ENCODE measurements at places on chromosomes 5 and 9.

DNA sequence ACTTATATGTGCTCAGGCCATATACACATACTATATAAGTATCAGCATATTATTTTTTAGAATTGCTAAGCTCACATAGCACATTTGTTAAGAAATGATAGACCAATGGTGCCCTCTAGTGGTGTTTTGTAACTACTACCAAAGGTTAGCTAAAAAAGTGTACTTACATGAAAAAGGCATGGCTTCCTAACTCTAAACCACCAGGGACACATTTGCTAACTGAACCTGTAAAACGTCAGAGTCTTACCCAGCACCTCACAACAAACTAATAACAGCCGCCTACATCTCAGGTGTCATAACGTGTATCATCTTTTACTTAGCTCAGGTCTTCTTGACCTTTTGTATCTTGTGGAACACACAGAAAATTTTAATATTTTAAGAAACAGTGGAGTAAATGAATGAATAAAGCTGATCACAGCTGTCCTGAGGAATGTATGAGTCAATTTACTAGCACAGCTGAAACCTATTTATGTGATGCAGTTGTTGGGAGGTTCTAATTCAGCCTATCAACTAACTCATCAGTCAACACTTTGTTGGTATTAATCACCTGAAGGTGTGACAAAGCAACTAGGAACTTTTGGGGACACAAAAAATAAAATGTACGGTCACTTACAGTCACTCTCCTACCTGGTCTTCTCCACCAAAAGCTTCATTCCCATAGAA is 72.9 kb downstream of the BAAT start:
- no peak for DNase-seq

GRCh38 chr5:65198456-65199120 is 283.1 kb downstream of the ADAMTS6 start:
- no peak for DNase-seq

- no peak for DNase-seq
Observed at GRCh38 chr9:117268847-117269446, 145.9 kb downstream of the ASTN2 start.

GRCh38 chr5:154729613-154730012 is 25.6 kb upstream of the LARP1 start:
- DNase-seq: no peak

DNA sequence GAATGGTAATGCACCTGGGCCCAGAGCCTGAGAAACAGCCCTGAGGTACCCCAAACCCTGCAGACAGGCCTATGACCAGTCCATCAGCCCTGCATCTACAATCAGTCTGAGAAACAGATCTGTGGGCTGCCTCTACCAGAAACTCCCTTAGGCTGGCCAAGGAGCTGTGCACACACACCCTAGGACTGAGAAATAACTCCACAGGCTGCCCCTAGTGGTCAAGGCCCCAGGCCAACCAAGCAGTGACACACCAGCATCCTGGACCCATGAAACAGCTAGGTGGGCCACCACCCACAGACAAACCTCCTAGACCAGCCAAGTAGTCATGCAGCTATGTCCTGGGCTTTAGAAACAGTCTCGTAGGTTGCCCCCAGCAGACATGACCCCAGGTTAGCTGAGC is 253.6 kb upstream of the VLDLR start:
- no peak for DNase-seq

DNA sequence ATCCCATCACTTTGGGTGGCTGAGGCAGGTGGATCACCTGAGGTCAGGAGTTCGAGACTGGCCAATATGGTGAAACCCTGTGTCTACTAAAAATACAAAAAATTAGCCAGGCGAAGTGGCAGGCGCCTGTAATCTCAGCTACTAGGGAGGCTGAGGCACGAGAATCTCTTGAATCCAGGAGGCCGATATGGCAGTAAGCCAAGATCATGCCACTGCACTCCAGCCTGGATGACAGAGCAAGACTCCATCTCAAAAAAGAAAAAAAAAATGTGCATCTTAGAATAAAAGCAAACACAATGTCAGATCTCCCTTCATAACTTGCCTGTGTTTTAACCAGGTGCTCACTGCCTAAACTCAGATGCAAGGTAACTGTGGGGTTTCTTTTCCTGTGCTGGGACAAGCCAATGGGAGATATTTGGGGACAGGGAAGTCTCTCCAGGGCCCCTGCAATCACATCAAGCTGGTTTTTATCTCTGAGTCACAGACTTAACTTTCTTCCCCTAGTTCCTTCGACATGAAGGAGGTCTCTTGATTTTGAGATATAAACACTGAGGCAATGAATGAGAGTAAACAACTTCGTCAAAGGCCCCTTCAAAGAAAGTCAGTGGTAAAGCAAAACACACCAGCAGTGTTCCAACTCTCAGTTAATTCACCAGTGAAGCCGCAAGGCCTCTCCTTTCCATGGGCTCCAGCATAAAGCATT is 99.1 kb downstream of the SNX18 start:
- no peak for DNase-seq

DNA sequence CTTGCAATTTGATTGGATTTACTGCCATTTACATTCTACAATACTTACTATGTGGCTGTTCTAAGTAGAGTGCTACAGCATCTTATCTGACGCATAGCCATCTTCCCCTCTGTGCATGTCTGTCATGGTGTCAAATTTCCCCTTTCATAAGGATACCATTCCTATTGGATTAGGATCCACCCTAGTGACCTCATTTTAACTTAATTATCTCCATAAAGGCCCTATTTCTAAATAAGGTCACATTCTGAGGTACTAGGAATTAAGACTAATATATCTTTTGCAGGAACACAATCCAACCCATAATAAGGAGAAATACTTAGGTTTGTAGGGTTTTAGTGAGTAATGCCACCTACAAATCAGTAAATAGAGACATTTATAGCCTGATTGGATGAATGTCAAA is 268.0 kb downstream of the ADAMTSL1 start:
- DNase-seq: no peak

GRCh38 chr5:149749481-149750365 is 19.6 kb downstream of the PPARGC1B start:
- no peak for DNase-seq

DNA sequence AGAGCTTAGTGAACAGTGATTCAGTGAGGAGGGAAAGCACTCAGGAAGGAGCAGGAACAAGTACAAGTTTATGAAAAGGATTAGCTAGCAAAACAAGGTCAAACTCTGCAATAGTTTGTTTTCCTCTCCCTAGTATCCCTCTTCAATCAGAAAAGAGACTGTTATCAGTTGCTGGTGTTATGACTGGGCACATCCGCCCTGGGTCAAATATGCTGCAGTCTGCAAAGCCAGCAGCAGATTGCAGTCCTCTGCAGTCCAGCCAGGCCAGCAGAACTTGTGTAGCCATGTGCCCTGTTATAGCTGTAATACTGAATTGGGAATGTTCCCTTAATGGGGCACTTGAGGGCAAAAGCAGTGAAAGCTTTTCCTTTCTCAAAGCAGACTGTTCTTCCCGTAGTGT is 12.0 kb downstream of the PCDHAC2 start:
- no peak for DNase-seq

- DNase-seq: no peak
Observed at GRCh38 chr9:110319781-110320492, 17.7 kb downstream of the TXNDC8 start.

DNA sequence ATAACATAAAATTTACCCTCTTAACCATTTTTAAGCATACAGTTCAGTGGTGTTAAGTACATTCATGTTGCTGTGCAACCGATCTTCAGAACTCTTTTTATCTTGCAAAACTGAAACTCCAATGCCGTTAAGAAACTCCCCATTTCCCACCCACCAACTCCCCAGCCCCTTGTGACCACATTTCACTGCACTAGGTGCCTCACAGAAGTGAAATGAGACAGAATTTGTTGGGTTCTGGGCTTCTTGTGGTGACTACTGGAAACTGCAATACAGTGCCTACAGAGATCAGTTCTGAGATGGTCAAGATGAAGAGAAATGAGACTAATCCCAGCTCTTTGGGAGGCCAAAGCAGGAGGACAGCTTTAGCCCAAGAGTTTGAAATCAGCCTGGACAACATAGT is 202.1 kb upstream of the SLC30A5 start:
- DNase-seq: no peak

DNA sequence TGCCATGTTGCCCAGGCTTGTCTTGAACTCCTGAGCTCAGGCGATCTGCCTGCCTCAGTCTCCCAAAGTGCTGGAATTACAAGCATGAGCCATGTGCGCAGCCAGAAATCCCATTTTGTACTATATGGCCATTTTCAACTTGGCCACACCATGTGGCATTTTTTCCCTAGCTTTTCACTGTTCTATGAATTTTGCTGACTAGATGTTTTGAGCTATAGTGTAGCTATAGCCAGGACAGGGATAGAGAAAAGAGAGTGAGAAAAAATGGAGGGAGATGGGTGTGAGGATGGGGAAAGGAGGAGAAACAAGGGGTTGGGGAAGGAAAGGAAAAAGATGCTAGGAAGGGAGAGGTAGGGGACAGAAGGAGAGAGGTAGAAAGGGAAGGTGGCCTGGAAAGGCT is 46.4 kb downstream of the DMXL1 start:
- no peak for DNase-seq

DNA sequence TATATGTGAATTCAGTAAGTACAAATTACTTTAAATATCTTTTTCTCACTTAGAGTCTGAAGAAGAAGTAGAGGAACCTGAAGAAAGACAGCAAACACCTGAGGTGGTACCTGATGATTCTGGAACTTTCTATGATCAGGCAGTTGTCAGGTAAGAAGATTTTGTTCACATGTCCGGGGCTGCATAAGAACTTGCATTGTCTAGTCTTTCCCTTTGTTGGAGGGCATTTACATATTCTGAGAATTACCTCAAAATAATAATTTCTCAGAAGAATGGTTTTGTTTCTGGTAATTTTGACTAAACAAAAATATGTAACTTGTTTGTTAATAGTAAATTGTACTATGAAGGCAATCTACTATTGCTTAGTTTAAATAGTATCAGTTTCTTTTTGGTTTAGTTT is 23.7 kb downstream of the G3BP1 start:
- no peak for DNase-seq

DNA sequence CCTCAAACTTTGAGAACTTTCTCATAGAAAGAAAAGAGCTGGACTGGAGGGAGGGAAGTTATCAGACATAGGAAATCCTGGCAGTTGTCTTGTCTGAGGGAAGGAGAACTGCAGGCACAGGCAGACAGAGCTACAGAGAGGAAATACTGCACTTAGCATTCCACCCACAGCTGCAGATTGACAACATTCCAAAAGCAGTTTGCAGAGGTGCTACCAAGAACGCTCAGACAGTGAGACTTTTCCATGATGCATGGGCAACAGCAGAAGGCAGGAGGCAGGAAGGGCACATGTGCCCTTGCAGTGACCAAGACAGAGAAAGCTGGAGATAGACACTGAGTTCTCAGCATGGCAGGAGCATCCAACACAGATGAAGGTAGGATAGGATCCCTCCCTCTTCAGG is 327.5 kb upstream of the ZNF462 start:
- no peak for DNase-seq

GRCh38 chr5:132896685-132897084 is 23.2 kb downstream of the LEAP2 start:
- no peak for DNase-seq

DNA sequence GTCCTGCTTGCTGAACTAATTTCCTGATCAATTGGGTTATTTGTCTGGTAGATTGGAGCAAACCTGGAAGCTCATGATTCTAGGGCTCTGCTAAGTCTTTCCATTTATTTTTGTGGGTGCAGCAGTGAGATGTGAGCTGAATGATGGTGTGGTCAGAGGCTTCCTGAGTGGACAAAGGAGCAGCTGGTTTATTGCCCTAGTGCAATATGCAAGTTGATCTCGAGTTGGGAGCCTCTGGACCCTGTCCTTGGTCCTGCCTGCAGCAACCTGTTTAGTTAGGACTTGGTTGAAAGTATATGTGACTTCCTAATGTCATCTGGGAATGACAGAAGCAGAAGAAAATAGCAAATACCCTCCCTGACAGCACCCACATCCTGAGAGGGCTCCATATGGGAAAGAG is 4.2 kb upstream of the UNC5A start:
- no peak for DNase-seq

DNA sequence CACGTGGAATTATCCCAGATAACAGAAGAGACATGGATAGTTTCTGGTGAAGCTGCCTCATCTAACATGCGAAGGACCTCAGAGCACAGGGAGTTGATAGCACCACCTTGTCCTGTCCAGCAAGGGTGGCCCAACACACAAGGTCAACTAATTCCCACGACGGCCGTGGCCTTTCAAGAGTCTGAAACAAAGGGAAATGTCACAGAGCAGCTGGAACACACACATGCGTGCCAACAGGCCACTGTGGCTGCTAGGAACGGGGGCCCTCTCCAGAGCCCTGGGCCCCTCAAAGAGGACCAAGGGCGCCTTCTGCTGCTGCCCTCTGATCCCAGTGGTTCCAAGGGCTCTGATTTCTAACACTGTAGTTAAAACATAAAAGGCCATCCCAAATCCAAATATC is 50.7 kb downstream of the SECISBP2 start:
- no peak for DNase-seq

DNA sequence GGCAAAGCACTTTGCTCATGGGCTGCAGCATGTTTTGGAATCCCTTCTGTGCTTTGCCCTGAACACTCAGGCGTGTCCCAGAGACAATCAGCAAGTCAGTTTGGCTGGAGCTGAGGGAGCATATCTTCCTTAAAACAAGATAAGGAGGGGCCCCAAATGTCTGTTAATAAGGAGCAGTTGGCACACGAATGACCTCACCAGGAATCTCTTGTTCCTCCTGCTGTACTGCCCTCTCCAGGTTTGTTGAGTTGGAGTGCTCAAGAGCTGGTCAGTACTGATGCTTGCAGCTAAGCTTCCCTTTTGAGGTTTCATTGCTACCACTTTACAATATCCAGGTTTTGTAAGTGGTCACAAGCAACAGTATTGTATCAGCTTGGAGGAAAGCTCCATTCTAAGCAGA is 101.3 kb upstream of the EGFLAM start:
- DNase-seq: no peak

GRCh38 chr9:127954831-127955293 is 17.2 kb upstream of the DPM2 start:
- DNase-seq: no peak

DNA sequence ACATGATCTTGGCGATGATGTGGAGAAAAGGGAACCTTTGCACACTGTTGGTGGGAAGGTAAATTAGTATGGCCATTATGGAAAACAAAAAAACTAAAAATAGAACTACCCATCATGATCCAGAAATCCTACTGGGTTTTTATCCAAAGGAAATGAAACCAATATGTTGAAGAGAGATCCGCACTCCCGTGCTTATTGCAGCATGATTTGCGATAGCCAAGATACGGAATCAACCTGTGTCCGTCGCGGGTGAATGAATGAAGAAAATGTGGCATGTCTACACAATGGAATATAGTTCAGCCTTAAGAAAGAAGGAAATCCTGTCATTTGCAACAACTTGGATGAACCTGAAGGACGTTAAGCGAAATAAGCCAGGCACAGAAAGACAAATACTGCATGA is 84.5 kb downstream of the TTLL11 start:
- no peak for DNase-seq

DNA sequence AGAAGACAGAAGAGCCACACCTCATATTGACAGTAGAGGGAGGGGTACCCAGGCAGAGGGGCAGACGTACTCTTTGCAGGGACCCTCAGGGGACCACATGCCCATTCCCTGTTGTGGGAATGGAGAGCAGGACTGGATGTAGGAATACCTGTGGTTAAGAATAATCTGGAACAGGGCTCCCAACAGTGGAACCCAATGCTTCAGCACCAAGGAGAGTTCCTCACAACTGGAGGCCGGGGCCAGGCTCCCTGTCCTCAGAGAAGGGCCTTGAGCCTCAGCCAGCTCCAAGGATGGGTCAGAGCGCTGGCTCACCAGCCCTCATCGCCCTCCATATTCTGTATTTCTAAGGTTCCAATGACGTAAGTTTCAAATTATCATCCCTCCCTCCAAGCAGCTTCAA is 7.4 kb upstream of the SHC3 start:
- no peak for DNase-seq

GRCh38 chr9:78368236-78368635 is 71.3 kb downstream of the PSAT1 start:
- DNase-seq: no peak
